ENCODE measurements at places on chromosomes 5 and 9. TPM values are rescaled to one million over a fixed set of nuclear protein-coding genes. Genes with fewer than 3 reads are reported as not detected.

The PIP5KL1 gene
- polyA plus RNA-seq = 1.0 TPM

The LHX2 gene
- polyA plus RNA-seq = not detected

The TMEM232 gene
- 1.8 TPM for polyA plus RNA-seq

The ARL10 gene
- 2.9 TPM for polyA plus RNA-seq

The SCGB3A2 gene
- polyA plus RNA-seq = not detected

The SNCB gene
- 1.1 TPM for polyA plus RNA-seq

The VCAN gene
- polyA plus RNA-seq = 0.53 TPM

The TAF11L10 gene
- not detected for polyA plus RNA-seq

The ANKRD31 gene
- polyA plus RNA-seq = not detected

The CDX1 gene
- polyA plus RNA-seq = not detected

- no peak for DNase-seq
Observed at GRCh38 chr5:130316971-130317680, 412.9 kb downstream of the CHSY3 start.

DNA sequence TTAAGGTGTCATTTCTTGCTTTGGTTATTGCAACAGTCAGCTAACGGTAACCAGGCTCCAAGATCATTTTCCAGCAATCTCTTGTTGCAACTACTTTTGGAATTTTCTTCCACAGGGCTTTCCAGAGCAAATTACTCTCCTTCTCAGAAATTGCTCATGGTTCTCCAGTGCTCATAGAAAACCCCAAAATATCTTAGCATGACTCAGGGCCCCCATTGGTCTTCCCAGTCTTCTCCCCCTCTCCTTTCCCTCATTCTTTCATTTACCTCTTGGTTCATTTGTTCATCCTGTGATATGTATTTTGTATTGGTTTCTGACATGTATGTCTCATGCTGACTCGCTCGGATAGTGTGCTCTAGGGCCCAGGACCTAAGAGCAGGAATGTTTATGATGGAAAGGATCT, 35.6 kb downstream of the WWC1 start:
- DNase-seq = no peak

DNA sequence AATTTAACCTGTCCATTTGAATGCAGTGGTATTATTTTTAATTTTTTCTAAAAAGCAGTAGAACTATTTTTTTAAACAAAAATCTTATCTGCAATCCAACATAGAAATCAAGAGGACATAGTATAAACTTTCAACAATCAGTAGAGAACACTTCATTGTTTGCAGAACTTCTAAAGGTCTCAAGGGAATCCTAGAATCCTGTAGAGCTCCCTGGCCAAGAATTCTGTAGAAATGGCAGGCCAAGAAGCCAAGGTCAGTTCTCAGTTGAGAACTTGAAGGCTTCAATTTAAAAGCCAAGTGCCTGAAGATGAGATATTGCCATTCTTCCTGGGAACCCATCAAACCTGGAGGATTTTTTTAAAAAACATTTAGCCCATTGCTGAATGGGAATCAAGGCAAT, 199.2 kb upstream of the KLF4 start:
- DNase-seq = no peak

DNA sequence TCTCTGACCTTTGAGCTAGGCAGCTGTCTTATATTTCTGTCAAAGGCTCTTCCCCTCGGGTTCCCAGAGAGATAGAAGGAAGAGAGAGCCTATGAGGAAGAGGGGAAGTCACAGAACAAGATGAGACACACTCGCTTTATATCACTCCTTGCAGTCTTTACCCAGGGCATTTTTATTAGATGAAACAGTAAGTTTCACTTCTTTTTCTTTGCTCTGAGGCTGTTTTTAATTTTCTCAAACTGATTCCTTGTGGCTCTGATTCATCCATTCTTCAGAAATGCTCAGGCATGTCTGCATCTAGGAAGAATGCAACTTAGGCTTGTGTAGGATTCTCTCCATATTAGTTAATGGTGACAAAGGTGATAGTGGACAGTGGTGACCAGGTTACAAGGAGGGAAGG, 132.9 kb upstream of the CHD1 start:
- DNase-seq = no peak

GRCh38 chr5:12845549-12846159, 941.4 kb upstream of the CTNND2 start:
- no peak for DNase-seq

- no peak for DNase-seq
Observed at GRCh38 chr9:93143830-93144530, 9.9 kb upstream of the NINJ1 start.

- DNase-seq = no peak
Observed at GRCh38 chr5:109877670-109878045, 187.9 kb downstream of the MAN2A1 start.

DNA sequence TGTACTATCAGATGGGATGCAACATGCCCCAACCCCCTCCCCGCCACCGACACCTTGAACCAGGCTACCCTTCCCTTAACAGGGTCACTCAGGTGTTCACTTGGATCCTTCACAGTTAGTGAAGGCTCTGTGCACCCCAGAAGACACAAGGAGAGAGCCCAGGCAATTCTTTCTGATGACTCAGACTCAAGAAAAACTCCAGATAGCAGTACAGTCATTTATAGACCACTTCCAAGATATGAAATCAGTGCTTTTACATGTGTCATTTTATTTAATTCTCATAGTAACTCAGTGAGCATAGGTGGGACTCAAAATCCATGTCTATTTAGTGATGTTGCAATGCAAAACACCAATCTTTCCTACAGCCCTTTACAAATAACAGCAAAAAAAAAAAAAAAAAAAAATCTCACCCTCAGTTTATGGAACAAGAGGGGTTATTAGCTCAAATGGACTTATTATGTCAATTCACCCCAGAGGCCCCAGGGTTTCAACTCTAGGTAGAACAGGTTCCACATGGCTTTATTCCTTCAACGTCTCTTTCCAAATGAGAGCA, 71.9 kb downstream of the FOXD1 start:
- DNase-seq = no peak

- DNase-seq = no peak
Observed at GRCh38 chr5:149756354-149756753, 26.2 kb downstream of the PPARGC1B start.

- no peak for DNase-seq
Observed at GRCh38 chr9:72203205-72203803, 54.1 kb downstream of the GDA start.

DNA sequence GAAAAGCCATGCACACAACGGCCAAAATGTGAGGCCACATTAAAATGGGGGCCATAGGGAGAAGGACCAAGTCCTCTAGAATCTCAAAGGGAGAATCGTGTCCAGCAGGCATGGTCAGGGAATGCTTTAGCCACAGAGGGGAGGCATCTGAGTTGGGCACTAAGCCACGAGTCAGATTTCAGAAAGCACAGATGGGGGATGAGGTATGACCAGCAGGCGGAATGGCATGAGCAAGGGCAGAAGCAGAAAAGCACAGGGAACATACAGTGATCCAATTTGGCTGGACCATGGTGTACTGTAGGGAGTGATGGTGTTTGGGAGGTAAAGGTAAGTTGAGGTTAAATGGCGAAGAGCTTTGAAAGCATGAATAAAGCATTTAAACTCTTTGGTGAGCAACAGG, 214.6 kb downstream of the TLE1 start:
- no peak for DNase-seq

- DNase-seq = no peak
Observed at GRCh38 chr5:59749782-59750520, 143.6 kb downstream of the PDE4D start.

- no peak for DNase-seq
Observed at GRCh38 chr9:93480728-93481324, 27.4 kb upstream of the FAM120AOS start.

DNA sequence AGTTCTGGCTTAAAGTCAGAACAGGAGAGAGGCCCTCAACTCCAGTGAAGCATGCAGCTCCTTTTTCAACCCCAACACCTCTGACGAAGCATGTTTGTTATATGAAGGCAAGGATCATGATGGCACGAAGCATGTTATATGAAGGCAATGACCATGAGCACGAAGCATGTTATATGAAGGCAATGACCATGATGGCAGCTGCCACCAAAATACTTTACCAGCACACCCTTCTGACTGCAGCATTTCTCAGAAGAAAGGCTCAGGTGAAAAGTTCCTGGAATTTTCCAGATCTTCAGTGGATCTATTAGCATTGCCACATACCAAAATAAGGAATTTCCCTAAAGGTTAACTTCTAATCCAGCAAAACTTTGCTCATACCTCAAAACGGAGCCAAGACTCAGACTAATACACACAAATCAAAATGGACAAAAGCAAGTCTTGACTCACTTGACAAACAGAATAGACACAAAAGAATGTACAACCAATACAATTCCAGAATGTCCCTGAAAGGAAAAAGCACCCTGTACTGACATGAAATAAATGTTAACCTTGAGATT, 217.4 kb downstream of the FANCC start:
- DNase-seq = no peak

GRCh38 chr9:113715086-113715485, 161.0 kb upstream of the ZNF618 start:
- no peak for DNase-seq

GRCh38 chr5:95317687-95318086, 32.8 kb upstream of the MCTP1 start:
- DNase-seq = no peak

GRCh38 chr5:175765858-175766257, 105.5 kb upstream of the CPLX2 start:
- DNase-seq = no peak

DNA sequence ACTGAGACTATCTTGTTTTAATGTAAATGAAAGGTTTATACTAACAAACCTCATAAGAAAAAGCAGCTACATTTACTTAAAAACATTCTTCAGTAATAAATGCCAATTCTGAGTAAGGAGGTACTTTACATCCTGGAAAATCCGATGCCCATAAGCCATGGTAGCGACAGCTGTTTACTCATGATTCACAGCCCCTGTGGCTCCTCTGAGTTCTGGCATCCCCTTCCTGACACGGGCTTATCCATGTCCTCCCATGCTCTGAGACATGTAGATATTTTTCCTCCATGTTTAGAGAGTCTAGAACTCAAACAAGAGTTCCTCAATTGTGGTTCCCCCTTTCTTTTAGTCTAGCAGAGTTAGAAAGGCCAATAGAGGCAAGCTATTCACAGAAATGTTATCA, 63.1 kb upstream of the DEPDC1B start:
- DNase-seq = no peak

DNA sequence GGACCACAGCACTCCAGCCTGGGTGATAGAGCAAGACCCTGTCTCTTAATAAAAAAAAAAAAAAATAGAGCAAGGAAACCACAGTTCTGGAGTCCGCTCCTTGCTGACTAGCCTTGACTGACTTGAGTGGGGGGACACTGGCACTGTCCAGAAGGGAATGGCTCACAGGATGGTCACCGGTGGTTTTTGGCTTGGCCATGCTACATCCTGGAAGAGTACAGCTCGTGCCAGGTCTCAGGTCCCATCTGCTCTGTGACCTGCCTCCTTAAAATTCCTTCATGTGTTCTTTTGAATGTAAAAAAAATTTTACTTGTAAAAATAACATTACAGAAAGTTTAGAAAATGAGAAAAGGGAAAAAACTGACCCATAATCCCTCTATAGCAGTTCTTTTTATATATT, 5.6 kb downstream of the NANS start:
- DNase-seq = no peak

- DNase-seq = no peak
Observed at GRCh38 chr9:134291452-134291881, 34.8 kb upstream of the RXRA start.

DNA sequence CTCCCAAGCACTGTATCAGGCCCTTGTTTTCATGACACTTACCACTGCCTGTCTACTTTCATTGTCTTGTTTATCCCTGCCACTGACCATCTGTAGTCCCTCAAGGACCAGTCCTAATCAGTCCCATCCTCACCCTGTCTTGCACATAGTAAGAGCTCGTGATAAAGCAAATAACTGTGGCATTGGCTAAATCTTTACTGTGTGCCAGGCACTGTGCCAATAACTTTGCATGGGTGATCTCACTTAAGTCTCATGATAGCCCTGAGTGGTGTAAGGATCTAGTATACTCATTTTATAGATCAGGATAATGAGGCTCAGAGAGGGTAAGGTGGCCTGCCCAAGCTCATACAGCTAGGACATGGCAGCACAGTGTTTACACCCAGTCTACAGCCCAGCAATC, 5.6 kb downstream of the CDX1 start:
- no peak for DNase-seq

DNA sequence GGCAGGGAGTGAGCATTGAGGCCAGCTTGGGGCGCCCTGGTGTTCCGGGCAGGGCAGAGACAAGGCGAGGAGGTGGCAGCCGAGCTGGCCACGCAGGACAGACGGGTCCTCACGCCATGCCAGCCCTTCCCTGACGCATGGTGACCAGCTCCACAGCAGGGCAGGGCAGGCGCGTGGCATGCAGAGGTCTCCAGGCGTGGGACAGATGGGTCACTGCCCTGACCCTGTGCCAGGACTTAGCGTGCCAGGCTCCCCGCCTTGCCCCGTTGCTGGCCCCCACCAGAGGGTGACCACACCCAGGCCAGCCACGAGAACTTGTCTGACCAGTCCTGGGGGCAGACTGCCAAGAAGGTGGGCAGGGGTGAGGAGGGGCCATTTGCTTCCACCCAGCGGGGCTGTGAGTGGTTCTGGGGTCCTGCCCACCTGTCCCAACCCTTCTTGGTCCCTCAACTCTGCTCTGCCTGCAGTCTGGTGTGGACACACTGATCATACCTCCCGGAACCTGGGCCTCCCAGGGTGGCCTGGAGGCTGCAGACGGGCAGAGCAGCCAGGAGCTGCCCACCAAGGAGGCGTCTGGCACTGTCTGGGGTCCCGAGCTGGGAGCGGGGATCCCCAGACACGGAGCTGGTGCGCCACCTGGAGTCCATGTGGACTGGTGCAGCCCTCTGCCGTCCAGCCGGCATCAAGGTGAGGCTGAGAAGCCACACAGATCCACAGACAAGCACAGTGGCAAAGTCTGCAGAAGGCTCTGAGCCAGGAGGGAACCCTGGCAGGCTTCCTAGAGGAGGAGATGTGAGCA, at the start of gene RNF224:
Gene RNF224 (plus strand): TSS at position 449 of the 799 bp plus-strand sequence. CDS start 834 bp downstream, outside the sequence.
- peak; percentile 78 for DNase-seq

- DNase-seq = no peak
Observed at GRCh38 chr5:162091336-162091735, 23.8 kb downstream of the GABRG2 start.
